Stimulated activated CD8-positive, alpha-beta memory T cell treated with anti-CD3 and anti-CD28 coated beads, Interleukin-15, amount 100 ng/mL, for 24 hours (primary cell): ENCODE measurements at places on chromosomes 12 and 14.

- peak; percentile 47 for DNase-seq
Observed at GRCh38 chr12:106223485-106224354, 24.1 kb downstream of the CKAP4 start.

DNA sequence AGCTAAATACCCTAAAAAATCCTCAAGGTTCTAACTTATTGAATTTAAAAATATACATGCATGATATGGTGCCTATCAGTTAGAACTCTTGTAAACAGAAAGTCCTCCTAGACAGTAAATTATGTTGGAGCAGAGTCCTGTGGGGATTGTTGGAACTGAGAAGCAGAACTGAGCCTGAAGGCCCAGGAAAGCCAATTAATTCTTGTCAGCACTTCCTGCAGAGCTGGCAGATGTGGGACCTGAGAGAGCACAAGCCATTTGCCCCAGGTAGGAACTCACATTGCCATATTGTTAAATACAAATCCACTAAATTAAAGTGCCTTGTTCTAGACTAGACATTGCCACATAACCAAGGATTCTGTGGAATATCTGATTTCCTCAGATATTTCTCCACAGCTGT is 117.1 kb downstream of the RTN1 start:
- DNase-seq: no peak

GRCh38 chr14:93045211-93045674 is 70.5 kb downstream of the ITPK1 start:
- DNase-seq: no peak

GRCh38 chr12:57614178-57614947 is 3.1 kb downstream of the ARHGEF25 start:
- no peak for DNase-seq

DNA sequence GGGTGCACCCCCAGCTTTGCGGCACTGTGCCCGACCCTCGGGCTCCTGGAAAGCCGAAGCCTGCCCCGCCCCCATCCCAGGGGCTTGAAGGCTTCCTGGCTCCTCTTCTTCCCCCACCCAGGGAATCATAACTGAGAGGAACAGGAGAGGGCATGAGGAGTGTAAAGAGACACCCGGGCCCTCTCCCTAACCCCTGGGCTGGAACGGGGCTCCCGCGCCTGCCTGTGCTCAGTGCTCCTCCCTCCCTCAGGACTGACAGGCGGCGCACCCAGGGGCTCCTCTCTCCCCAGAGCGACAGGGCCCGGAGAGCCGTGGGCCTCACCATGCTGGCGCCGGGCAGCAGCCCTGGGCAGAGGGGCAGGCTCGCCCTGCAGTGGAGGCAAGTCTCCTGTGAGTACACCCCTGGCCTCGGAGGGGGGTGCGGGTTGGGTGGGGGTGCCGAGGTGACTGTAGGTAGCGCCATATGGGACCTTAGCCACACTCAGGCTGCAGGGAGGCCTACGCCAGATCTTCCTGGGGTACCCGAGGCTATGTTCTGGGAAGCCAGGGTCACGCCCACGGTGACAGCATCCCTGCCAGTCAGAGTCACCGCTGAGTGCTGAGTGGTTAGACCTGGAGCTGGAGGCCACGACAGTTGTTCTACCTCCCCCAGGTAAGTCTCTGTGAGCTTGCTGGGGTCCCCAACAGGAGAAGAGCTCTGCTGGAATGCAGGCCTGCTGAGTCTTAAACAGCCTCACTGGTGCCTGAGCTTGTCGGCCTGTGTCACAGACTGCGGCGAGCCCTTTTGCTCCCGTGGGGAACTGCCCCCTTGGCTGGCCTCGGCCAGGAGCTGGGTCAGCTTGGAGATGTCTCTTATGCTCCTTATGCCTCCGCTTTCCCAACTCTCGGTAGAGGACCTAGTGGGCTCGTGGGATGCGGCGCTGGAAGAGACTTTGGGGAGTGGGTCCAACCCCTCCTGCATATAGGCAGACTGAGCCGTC is 7.8 kb downstream of the LRTM2 start:
- DNase-seq: no peak

- no peak for DNase-seq
Observed at GRCh38 chr12:128932521-128932920, 79.2 kb downstream of the GLT1D1 start.

GRCh38 chr12:29945904-29946303 is 162.2 kb upstream of the TMTC1 start:
- no peak for DNase-seq

DNA sequence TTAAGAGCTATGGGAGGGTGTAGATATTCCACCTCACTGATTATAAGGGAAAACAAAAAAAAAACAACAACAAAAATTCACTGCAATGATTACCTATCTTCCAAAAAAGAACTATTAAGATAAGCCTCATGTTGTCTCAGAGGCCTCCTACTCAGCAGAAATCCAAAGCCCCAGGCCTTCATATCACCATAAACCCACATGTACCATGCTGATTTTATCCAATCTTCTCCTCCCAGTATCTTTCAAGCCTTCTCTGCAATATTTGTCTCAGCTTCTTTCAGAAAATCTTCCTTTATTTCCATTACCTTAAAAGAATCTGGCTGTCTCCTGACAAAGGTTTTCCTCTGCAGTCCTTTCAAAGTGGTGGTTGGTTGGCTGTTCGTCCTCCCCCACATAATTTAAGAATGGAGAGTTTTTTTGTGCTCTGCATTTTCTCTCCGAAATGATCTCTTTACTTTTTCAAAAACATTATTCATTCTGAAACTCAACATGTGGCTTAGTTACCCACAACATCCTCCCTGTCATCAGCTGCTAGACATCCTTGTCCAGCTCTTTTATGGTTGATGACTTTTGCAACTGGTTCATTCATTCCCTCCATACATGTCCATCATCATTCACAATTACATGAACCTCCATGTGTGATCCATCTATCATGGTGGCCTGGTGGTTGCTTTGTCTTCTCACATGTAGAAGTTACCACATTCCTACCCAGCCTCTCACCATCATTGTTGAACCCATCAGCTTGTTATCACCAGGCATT is 2.9 kb upstream of the EPYC start:
- DNase-seq: no peak

DNA sequence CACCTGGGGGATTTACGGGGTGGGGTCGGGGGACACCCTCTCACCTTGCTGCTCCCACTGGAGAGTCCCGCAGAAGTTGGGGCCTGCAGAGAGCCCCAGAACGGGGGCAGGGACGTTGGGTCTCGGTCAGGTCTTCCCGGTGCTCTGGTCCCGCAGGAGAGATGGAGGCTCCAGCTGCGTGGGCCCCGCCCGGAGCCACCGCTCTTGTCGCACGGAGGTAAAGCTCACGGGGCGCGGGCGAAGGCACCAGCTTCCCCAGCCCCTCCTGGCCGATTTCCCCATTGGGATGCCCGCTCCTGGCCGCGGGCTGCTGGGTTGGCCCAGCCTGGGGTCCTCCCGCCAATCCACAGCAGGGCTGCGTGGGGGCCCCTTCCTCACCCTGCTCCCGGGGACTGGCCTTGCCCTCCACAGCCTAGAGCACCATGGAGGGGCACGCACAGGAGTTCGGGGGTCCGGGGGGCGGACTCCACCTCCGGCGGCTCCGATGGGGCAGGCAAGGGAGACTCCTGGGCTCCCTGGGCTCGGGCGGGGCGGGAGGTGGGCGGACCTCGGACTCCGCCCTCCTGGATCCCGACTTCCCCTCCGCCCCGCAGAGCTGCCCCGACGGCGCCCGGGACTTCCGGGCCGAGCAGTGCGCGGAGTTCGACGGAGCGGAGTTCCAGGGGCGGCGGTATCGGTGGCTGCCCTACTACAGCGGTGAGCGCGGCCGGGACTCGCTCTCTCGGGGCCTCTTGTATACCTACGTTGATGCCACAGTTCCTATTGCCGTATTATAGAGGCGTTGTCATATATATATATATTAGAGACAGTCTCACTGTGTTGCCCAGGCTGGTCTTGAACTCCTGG is 8.4 kb downstream of the PAPLN start:
- DNase-seq: peak; percentile 13

DNA sequence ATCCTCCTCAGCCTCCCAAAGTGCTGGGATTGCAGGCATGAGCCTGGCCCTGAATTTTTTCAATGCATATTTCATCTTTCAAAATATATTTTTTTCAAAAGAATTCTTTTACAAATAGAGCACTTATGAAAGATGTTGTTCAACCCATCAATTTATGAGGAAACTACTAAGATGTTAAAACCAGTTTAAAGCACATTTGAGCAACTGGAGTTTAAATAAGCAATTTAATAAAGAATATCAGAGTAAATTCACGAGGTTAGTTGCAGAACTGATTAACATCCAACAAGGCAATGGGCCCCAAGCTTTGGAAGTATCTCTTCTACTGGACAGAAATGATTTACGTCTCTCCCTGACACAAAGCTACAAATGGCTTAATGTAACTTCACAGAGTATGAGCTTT is 23.3 kb downstream of the GLT1D1 start:
- no peak for DNase-seq

- no peak for DNase-seq
Observed at GRCh38 chr12:81089412-81089811, 11.5 kb downstream of the ACSS3 start.

GRCh38 chr14:54349713-54350112 is 47.1 kb upstream of the CDKN3 start:
- DNase-seq: no peak

- DNase-seq: no peak
Observed at GRCh38 chr14:29462321-29462720, 465.3 kb downstream of the PRKD1 start.

GRCh38 chr12:57176846-57177245 is 29.4 kb upstream of the LRP1-AS start:
- DNase-seq: no peak

DNA sequence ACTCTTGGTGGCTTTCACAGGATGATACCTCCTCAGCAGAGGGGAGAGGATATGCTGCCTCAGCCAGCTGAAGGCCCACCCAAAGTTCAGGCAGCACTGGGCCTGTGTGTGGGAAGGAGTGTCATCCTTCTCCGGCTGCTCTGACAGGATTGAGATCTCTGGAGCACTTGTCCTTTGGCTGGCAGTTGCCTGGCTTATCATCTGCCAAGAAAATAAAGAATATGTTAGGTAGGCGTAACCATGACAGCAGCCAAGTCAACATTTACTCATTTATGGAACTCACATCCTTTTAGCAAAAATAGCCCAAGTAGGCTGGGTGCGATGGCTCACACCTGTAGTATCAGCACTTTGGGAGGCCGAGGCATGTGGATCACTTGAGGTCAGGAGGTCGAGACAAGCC is 68.5 kb downstream of the PPFIBP1 start:
- DNase-seq: no peak

- DNase-seq: no peak
Observed at GRCh38 chr12:42868291-42868690, 278.7 kb upstream of the PRICKLE1 start.

DNA sequence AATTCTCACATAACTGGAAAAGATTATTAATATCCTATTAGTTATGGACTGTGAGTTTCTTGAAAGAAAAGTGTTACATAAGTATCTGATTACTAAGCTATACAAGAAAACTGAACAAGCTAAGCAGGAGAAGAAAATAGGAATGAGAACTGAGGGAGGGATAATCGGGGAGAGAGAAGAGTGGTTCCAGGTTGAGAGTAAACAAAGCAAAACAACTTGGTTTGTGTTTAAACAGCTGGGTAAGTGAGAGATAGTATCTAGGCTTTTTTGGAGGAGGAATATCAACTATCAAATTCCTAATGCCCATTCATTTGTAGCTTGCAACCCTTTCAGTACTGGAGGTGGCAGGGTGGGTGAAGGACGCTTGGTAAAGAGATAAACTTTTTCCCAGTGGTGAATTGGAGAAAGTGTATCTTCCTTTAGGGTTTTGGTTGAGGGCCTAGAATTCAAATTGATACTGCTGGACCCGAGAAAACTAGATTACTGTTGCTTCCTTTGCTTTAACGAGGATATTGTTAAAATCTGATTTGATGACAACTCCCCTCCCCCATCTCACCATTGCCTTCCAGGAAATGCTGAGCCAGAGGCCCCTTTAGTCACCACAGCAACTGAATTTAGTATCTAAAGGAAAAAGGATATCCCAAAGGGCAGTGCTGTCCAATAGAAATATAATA is 2.0 kb upstream of the SLC2A3 start:
- no peak for DNase-seq

DNA sequence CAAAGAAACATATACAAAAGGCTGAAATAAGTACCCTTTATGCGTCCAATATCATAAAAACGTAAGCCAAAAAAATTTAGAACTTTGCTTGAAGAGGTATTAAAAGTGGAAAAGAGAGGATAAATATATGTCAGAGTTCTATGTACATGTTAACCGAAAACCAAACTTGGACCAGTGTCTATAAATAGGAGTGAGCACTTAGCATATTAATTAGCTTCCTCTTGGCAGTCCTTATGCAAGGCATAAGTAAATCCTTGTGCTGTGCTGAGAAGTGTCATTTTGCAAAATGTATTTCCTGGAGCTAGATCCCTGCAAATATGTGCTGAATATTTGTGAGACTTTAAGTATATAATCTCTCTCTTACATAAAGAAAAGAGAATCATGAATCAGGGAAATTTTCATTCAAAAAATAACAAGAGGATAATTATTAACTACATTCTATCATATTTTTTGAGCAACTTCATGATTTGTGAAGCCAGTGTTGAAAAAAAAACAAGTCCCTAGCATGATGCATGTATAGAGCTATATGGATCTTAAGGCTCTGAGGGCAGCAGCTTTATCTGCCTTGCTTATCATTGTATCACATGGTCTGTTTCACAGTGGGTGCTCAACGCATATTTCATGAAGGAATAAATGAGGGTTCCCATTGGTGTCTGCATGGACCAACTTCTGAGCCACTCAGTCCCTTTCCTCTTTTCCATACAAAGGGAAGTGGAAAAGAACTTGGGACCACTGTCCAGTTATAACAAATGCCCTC is 326.1 kb downstream of the PDZRN4 start:
- no peak for DNase-seq

- DNase-seq: no peak
Observed at GRCh38 chr12:124613151-124613585, 45.8 kb upstream of the NCOR2 start.

- DNase-seq: no peak
Observed at GRCh38 chr12:39682689-39683477, 63.3 kb upstream of the ABCD2 start.

DNA sequence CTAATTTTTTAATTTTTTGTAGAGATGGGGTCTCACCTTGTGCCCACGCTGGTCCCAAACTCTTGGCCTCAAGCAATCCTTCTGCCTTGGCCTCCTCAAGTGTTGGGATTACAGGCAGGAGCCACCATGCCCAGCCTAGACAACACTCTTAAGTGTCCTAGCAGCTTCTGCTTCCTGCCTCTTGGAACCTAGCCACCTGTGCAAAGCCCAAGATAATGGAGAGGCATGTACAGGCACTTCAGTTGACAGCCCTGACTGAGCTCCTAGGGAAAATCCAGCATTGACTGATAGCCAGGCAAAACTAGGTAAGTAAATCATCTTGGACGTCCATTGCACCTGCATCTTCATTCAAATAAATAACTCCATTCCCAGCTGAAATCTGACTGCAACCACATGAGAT is 15.5 kb downstream of the COX14 start:
- DNase-seq: no peak

DNA sequence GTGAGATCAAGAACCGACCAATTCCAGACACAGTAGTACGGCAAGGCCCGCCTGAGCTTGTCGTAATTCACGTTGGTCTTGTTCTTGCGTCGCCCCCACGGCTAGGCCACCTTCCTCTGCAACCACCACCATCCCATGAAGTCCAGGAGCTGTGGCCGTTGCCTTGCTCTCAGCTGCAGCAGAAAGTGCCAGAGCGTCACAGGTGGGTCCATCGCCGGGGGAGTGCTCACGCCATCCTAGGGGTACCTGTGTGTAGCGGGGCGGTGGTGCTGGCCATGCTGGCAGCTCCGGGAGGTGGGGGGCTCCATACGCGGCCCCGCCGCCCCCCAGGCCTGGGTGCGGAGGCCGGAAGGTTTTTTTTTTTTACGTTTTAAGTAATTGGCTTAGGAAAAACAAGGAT is 23.1 kb downstream of the TMEM121 start:
- no peak for DNase-seq

- DNase-seq: no peak
Observed at GRCh38 chr12:78187741-78188140, 357.0 kb downstream of the NAV3 start.
